Effector memory CD4-positive, alpha-beta T cell (primary cell): ENCODE measurements at places on chromosomes 16 and 17.

DNA sequence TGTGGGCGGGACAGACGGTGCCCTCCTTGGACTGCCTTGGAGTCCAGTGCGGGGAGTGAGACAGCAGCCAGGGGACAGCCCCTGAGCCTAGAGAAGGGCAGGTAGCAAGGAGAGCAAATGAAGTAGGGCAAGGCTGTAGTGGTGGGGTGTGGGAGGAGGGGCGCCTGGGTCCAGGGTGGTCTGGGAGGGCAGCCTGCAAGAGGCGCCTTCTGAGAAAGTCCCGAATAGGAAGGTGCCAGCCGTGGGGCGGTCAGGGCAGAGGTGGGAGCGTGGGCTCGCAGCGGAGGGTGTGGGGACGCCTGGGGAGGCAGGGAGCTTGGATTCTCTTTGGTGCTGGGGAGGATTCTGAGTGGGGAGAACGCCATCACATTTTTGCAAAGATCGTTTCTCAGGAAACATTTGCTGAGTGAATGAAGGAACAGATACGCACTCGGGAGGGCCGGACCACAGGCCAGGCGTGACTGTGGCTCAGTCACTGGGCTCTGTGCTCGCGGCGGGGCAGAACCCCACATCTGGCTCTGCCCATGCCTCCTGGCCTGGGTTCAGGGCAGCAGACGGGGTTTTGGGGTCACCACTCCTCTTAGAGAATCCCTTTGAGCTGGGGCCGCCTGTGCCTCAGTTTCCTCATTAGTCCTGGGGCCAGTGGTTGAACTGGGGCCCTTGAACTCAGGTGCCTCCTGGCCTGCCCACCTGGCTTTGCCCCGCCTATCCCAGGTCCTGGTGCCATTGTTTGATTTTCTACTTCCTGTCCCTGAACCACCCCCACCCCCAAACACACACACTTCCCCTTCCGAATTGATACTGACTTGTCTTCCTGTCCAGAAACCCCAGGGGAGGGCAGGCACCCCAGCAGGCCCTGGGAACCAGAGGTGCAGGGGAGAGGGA is 4.2 kb downstream of the SNN start:
- DNase-seq, result no peak

- DNase-seq, result no peak
Measured at GRCh38 chr16:74591876-74592650, 14.9 kb downstream of the GLG1 start.

DNA sequence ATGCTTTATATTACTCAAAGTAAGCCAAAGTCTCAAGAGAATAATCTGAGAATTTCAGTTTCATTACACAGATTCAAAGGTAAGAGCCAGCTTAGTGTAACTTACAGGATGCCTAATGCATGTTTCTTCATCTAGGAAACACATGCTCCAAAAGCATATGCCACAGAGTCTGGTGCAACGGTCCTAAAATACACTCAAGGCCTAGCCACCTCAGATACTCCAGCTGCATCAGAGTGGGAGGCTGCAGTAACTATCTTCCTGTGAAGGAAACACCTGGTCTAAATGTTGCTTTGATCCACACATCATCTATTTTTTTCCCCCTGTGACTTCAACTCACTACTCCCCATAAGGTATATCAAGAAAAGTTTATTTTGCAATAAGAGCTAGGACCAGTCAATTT is 51.6 kb upstream of the CORO6 start:
- no peak for DNase-seq

- DNase-seq, result no peak
Measured at GRCh38 chr16:53183442-53183841, 128.7 kb downstream of the CHD9 start.

DNA sequence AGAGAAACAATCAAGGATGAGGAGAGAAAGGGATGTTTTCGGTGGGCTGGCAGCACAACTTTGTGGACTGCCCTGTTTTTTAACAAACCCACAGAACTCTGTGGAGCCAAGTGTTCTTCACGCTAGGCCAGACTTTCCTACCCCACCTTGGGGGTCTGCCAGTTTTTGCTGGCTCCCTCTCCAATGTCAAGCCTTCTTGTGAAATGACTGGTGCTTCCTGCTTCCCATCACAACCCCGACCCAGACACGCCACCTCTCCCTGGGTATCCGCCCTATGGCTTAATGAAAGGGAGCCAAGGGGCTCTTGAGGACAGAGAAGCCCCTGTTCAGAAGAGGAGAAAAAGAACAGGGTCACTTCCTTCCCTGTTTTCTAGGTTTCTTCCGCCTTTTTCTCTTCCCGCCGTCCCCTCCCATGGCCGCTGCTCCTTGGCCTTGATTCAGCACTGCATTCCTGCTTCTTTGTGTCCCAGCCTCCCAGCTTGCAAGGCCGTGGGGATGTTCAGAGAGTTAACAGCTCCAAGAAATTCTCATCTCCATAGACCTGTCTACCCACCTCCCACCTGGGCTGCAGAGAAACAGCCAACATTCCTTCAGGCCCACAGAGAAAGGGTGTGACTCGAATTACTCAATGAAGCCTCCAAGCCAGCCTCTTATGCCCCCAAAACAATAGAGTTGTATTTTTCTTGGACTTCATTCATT is 16.5 kb upstream of the SOX9 start:
- no peak for DNase-seq

DNA sequence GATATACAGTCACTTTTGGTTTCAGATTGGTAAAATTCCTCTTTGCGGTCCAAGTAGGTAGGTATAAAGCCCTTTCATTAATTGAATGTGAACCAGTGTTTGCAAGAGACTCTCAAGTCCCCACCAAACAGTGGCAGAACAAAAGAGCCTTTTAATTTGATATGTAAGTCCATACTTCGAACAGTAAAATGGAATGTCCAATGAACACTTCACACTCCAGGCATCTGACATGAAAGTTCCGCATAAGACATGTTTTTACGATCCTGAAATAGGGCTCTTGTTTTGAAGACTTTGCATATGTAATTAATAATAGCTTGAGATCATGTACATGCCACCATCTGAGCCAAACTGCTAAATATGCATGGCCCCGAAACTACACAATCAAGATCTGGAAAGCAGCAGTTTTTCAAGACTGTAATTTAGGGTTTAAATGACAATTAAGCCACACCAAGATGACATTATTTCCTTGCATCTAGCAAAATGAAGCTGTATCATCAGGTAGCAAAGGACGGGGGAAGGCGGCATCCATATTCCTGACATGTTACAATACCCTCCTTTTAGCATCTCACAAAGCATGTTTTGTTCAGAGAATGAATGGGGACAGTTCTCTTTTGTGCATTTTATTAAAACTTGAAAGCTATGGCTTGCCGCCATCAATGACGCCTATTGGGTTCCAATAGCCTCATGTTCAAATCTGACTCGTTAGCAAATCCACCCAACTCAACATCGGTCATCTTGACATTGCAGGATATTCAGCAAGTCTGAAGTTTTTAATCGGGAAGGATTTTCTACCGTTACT is 39.4 kb downstream of the LITAF start:
- no peak for DNase-seq

GRCh38 chr17:36631022-36631421 is 29.6 kb downstream of the MRM1 start:
- DNase-seq, result no peak

DNA sequence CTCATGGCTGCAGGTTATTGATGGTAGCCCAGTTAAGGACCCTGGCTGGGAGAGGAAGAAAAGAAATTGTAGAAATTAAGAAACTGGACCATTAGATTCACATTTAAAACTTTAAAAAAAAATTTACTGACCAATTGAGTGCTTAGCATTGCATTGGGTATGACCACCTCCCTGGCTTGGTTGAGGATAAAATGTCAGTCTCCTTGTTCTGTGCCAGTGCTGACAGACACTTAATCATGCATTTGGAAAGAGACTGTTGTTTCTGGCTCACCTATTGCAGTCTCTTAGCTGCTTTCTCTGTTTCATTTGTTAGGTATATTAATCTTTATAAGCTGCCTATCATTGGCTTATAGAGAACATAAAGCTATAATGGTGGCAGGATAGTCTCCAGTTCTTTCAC is 1.7 kb downstream of the MYH1 start:
- no peak for DNase-seq

DNA sequence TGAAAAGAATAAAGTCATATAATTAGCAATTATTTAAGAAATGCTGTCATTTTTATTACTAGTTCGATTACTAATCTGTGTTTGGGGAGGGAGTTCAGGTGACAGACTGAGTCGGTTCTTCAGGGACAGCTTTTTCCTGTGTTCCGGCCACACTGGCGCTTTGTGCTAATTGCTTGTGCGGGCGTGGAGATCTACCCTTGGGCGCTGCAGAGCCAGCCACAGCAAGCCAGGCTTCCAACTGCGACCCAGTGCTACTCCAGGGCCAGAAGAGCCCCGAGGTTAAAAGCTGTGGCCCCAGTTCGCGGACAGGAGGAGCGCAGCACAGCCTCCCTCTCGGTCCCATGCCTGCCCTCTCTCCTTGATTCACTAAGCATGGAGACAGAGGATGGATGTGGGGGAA is 6.5 kb upstream of the OR2C1 start:
- no peak for DNase-seq

DNA sequence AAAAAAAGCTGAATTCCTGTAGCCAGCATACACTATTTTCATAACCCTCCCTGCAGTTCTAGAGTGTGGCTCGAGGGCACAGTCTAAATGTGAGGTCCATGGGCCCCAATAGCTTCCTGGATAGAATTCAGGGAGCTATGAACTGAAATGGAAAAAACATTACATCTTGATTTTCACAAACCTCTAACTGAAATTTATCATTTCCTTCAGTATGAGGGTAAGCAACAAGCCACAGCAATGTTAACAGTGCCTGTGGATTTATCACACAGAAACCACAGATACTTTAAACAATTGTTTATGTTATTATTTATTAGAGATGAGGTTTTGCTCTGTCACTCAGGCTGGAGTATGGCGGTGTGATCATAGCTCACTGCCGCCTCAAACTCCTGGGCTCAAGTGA is 18.2 kb downstream of the TMEM92 start:
- no peak for DNase-seq

- no peak for DNase-seq
Measured at GRCh38 chr16:80123189-80123588, 417.6 kb upstream of the DYNLRB2 start.

DNA sequence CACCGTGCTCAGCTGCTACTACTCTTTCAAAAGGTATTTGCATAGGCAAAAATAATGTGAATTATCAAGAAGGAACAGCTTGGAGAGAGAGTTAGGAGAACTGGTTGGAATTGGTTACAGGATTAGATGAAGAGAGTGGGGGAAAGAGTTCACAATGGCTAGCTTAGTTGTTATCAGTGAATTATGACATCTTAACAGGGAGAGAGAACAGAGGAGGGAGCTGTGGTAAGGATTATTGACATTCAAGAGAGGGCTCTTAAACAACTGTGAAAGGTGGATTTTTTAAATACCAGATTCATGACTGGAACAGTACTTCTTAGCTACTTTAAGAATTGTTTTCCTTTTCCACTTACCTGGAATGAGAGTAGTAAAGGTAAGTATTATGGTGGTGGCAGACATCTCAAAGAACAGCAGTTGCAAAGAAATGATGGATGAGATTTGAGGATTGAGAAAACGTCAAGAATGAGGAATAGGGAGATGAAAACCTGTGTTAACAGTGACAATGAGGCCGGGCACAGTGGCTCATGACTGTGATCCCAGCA is 43.9 kb upstream of the SLC5A11 start:
- no peak for DNase-seq

GRCh38 chr16:68041783-68042182 is 18.7 kb downstream of the DUS2 start:
- no peak for DNase-seq

GRCh38 chr17:13240851-13241250 is 223.0 kb upstream of the ELAC2 start:
- no peak for DNase-seq

GRCh38 chr16:6206080-6206479 is 1108.5 kb upstream of the EEF2KMT start:
- DNase-seq, result no peak

DNA sequence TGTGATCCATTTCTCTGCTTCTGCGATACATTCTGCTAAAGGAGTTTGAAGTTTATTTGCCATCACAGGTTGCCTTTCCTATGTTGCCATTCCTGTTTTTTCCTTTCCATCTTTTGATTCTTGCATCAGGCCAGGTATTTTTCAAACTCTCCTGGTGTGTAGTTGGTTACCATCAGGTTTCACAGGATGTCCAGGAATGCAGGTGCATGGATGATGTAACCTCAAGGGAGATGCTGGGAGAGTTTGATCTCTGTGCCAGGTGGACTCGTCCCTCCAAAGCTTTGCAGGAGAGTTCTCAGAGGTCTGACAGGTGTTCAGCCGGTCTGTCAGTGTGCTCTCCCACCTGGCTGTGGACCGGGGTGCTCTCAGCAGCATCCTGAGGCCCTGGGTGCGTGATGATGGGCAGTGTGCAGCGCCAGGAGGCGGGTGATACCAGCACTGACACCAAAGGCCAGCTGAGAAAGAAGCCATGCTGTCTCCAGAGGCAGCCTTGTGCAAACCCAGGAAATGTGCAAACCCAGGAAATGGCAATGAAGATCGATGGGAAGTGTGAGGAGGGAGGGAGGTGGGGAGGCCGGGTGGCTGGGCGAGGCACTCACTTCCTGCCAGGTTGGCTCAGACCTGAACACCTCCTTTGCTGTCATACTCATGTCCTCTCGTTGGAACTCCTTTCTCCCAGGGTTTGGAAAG is 1.7 kb downstream of the ATP2C2 start:
- DNase-seq, result no peak

DNA sequence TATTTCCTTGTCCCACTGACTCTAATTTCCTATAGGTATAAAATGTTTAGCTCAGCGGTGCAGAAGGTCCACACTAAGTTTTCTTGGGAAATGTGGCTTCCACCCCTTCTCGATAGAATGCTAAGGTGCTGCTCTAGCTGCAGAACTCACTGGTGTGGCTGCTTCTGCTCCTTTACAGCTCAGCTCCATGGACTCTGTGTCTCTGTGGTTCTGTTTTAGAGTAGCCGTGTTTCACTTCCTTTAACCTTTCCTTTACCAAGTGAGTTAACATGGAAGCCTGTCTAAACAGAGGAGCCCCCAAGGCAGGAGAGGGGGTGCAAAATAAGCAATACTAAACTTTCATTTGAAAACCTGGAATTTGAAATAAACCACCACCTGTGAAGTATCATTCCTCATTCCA is 65.3 kb downstream of the SPECC1 start:
- DNase-seq, result no peak

DNA sequence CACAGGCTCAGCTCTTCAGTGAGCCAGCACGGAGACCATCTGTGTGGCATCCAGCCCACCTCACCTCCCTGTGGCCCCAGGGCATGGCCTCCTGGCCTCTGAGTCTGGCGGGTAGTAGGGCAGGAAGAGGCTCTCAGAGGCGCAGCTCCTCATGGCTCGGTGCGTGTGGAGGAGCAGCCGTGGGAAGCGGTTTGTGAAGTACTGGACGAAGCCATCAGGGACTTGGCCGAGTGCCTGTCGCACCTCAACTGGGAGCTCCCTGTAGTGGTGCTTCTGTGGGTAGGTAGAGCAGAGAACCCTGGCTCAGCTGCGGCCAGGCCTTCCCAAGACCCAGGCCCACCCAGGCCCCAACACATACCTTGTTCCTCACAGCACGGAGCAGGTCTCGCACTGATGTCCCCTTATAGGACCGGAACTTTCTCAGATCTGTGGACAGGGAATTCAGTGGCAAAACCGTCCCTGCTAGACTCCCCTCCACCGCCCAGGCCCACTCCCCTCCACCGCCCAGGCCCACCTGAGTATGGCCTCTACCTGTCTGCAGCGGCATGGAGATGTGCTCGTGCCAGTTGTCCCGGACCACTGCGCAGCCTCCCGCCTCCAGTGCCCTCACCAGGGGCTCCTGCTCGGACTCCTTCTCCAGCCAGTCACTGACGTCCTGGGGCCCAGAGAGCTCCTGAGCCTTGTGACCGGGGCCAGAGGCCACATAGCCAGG is 12.2 kb downstream of the PLK1 start:
- no peak for DNase-seq

- DNase-seq, result no peak
Measured at GRCh38 chr17:19006698-19007097, 2.1 kb upstream of the FAM83G start.
